ENCODE measurements at places on chromosomes 2 and 18.

DNA sequence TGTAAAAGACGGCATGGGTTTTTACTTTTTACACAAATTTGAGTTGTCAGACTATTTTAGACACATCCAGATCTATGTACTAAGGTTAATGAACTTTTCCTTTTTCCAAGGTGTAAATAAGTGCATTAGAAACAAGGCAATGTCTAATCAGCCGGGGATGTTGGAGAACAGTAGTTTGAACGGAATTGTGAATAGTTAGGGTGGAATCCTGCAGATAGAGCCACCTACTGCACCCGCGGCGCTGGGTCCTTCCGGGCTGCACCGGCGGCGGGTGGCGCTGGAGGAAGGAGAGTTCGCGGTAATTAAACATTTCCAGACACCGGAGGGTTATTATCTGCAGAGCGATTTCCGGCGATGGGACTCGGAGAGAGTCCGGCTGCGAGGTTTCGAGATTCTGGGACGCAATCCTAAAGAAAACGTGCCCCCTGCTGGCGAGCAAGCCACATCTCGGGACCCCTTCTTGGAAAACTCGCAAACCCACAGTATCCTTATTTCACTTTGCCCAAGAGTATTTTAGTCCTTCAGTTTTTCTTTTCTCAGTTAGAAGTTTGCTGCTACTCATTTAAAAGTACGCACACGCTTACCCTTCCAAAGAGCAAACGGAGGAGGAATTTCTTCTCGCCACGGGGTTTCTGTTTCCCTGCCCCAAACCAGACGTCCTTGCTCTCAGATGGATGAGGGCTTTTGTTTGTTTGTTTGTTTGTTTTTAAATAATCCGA is 4.5 kb upstream of the OSR1 start:
- peak; percentile 65 for DNase-seq

GRCh38 chr2:38739524-38739923 is 11.6 kb downstream of the SRSF7 start:
- DNase-seq = no peak

DNA sequence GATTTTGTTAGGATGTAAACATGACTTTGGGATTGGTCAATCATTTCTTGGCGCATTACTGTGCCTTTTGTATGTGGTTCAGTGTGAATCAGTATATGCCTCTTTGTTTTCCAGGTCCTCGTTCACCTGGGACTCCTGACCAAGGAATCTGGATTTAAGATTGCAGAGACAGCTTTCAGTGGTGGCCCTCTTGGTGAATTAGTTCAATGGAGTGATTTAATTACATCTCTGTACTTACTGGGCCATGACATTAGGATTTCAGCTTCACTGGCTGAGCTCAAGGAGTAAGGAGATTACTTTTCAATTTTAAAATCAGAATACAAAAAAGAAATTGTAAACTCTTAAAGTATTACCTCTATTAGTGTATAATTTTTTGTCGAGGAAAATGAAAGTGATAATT is 87.6 kb downstream of the MGAT5 start:
- DNase-seq = no peak

DNA sequence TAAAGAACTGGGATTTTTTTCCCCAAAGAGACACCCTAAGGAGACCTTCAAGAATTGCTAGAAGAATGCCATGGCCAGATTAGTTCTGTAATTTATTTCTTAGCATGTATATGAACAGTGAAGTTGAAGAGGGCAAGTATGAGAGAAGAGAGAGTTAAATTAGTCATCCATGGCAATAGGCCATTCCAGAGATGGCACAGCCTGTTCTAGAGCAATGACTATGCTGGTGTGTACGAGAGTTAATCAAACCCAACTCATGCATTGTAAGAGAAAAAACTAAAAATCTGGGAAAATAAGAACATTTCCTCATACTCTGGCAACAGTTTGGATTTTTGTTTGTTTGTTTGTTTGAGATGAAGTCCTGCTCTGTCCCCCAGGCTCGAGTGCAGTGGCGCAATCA is 112.1 kb upstream of the PIK3C3 start:
- DNase-seq = no peak

DNA sequence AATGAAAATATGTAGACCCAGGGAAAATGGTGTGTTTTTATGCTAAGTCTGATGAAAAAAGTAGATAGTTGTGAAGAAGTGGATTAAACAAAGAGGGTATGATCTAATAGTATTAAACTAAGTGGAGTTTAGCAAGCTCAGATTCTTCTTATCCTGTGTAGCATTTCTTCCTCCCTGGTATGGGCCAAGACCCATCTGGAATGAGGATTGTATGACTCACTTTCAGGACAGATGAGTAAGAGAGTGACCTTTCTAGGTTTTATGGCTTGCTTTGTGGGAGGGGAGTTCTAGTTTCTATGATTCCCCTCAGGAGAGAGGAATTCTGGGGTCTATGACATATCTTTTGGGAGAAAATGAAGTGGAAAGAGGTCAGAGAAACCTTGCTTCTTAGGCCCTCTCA is 550.1 kb downstream of the SPAG16 start:
- DNase-seq = no peak

- no peak for DNase-seq
These were observed 311.2 kb upstream of the CRIM1 start for GRCh38 chr2:36044411-36044810.

- DNase-seq = no peak
These were observed 20.8 kb downstream of the DGUOK start for GRCh38 chr2:73947412-73948018.

DNA sequence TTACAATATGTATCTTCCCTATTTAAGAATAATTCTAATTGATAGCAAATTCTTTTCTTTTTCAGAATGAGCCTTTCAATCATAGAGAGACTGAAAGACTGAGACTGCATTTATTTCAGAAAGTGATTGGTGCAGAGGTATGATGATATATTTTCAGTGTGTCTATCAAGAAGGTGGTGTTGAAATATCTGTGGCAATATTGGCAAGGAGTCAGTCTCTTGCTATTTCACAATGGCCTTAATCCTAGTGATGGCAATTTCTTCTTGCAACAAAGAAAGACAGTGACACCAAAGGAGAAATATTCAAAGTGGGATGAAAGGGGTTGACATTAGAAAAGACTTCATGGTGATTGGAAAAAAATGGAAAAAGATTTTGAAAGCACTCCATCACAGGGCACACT is 21.7 kb upstream of the ZBTB14 start:
- DNase-seq = no peak

- DNase-seq = peak; percentile 19
These were observed 108.6 kb downstream of the MAP4K4 start for GRCh38 chr2:101806123-101806522.

- no peak for DNase-seq
These were observed 20.0 kb downstream of the TMEM127 start for GRCh38 chr2:96245609-96246390.

- no peak for DNase-seq
These were observed 73.9 kb downstream of the MARCO start for GRCh38 chr2:119015845-119016244.

GRCh38 chr2:32812316-32812715 is 134.4 kb upstream of the LTBP1 start:
- no peak for DNase-seq

DNA sequence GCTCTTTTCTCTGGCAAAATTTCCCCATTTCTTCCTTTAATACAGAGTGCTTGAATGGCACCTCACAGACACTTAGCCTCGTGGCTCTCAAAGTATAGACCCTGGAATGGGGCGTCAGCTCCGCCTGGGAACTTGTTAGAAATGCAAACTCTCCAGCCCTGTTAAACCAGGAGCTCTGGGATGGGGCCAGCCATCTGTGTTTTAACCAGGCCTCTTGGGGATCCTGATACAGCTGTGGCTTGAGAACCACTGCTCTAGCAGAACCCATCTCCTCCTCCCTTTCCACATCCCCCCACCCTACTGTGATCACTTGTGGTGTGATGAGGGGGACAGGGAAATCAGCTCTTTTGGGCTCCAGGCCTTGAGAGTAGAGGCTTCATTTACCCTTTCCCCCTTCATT is 15.9 kb downstream of the LTBP1 start:
- DNase-seq = no peak

Data from GM13977 (cell line).